ENCODE measurements at places on chromosomes 5 and 9.

- no peak for DNase-seq
These were observed 25.2 kb upstream of the HSD17B4 start for GRCh38 chr5:119427060-119427459.

- DNase-seq: no peak
These were observed 498.5 kb upstream of the TYRP1 start for GRCh38 chr9:12194731-12195130.

DNA sequence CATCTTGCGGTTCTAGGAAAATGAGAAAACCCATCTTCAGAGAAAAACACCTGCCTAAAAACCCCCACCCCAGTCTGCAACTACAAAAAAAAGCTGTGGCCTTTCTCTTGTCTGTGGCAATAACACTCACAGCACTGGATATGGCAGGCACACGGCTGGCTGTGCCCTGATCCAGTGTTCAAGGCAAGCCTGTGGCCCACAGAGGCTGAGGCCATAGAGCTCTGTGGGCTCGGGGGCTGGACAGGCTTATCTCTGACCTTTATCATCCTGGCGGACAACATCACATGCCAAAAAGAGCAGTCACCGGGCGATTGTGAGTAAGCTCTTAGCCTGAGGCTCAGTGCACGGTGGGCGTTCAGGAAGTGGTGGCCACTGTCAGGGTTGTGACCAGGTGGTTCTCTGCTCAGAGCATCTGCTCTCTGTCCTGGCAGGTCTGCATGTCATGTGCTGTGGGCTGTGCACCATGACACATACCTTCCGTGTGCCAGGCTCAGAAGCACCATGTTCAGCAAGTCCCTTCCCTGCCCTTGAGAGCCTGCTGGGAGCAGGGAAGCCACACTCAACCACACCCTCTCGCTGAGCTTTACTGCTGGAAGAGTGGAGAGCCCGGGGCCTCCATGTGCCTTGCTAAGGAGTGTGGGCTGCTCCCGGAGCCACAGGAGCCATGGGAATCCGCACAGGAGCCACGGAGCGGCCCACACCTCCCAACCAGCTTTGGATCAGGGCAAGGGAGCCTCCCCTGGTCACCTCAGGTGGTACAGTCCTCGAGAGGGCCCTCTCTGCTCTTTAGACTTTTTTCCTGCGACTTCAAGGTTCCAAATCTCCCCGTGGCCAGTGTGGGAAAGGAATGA lies 34.6 kb upstream of the WDR38 start:
- DNase-seq: no peak

DNA sequence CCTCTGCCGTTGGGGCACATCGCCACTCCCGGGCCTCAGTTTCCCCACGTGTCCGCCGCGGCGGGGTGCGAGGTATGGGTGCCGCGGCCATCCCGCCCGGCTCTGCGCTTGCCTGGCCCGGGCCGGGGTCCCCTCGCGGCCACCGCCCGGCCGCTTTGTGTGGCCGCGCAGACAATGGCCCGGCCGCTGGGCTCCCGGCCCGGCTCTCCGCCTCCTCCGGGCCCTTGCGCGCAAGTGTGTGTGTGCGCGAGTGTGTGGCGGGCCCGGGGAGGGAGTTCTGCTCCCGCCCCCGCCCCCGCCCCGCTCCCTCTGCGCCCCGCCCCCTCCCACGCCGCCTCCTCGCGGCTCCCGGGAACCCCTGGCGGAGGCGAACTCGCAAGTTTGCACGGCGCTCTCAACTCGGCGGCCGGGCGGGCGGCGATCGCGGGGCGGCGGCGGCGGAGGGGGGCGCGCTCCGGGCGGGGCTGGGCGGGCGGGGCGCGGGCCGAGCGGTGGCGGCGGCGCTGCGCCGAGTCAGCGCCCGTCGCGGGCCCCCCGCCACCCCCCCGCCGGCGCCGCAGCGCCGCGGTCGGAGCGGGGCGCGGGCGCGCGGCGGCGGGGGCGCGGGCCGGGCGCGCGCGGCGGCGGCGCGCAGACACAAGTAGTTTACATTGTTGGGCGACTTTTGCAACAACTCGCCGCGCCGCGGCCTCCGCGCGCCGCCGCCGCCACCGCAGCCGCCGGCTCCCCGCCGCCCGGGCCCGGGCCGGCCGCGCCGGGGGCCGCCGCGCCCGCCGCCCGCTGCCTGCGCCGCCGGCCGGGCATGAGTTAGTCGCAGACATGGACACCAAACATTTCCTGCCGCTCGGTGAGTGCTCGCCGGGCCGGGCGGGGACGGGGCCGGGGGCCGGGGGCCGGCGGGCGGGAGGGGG lies at the start of gene RXRA:
TSS of gene RXRA (plus strand) at position 643 of the 911 bp plus-strand sequence. CDS start at position 820, 177 bp downstream.
- peak; percentile 42 for DNase-seq

DNA sequence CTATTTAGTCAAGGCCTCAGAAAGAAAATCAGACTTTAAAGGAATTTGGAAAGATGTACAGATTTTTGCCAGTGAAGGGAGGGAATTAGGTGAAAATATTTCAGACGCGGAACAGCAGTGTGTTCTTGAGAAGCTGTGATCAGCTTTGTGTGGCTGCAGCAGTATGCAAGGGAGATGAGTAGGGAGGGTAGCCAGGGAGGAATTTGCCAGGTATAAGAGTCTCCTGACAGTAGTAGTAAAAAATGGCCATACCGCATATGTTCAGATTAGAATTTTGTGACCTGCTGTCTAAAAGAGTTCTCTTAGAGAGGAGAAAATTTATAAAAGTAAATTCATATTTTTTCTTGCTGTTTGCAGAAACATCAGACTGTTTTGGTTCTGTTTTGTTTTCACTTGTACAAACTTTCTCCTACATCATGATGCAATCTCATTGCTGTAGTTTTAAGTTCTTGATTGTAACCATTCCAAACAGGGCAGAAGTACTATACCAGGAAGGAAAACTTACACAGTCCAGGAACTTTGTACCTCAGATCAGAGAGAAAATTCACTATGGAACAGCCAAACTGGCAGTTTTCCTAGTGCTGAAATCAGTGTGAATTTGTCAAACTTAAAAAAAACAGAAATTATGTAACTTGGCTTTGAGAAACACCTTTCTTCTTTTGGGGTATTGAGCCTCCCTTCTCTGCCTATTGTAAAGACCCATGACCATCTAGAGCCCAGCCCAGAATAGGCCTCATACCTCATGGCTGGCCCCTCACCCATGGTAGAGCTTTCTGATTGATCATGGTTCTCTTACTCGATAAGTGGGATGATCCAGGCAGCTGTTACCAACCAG lies 78.4 kb upstream of the NR3C1 start:
- DNase-seq: no peak

DNA sequence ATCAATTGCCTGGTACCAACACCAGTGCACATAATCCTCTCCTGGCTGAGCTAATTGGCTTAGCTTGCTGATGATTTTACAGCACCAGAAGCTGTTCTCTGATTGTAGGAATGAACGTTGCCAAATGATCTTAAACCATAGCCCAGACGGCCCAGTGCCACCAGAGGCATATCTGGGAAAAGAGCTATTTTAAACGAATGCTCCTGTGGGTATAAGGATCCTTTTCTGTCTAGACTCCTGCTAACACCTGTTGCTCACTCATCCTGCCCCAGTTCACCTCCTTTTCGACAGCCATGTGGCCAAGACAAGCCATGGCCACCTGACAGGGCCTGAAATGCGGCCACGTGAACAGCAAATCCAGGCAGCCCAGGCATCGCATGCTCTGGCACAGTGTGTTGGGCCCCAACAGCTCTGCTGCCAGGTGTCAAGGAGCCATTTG lies 289.9 kb upstream of the SLC30A5 start:
- DNase-seq: no peak

- DNase-seq: peak; percentile 86
These were observed 738.6 kb upstream of the ZNF608 start for GRCh38 chr5:125484742-125485641.

DNA sequence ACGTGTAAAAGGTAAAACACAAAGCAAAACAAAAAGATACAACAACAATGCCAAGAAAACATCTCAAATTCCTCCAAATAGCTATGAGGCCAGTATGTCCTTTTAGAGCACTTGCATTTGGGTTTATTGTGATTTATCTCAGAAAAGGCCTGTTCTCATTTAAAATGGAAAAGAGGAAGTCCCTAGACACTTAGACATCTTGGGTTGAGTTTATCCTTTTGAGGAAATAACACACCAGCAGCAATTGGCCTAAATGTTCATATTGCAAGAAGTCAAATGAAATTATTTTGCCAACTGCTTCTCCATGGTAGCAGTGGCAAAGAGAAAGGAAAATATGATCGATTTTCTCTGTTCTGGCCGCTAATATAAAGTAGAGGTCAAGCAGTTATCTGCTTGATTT lies 43.6 kb upstream of the TRMT10B start:
- no peak for DNase-seq

- DNase-seq: no peak
These were observed 83.7 kb downstream of the PDE6A start for GRCh38 chr5:149860801-149861322.

GRCh38 chr9:130433168-130433946 lies 11.4 kb upstream of the ASS1 start:
- DNase-seq: peak; percentile 58
